ENCODE measurements at places on chromosomes 12 and 14. TPM values are rescaled to one million over a fixed set of nuclear protein-coding genes. Genes with fewer than 3 reads are reported as not detected.

The GLS2 gene
- 0.98 TPM for total RNA-seq

The CFAP251 gene
- 3.8 TPM for total RNA-seq

DNA sequence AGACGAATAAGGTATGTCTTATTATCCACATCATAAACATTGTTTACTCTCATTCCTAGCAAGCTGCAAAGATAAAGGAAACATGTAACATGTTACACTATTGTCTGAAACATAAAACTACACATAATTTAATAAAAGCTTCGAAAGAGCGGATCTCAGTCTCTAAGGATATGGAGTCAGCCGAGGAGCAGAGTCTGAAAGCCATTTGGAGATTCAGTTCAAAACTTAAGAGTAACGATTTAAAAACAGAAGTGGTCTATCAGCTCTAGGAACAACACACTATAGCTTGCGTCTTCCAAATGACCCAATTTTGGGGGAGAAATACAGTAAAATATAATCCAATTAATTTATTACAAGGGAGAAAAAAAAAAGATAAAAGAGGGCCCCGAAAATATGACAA lies 775 bp downstream of the NEMF start:
- DNase-seq = no peak

The BHLHE41 gene
- 64.4 TPM for total RNA-seq

The C12orf54 gene
- 2.4 TPM for total RNA-seq

DNA sequence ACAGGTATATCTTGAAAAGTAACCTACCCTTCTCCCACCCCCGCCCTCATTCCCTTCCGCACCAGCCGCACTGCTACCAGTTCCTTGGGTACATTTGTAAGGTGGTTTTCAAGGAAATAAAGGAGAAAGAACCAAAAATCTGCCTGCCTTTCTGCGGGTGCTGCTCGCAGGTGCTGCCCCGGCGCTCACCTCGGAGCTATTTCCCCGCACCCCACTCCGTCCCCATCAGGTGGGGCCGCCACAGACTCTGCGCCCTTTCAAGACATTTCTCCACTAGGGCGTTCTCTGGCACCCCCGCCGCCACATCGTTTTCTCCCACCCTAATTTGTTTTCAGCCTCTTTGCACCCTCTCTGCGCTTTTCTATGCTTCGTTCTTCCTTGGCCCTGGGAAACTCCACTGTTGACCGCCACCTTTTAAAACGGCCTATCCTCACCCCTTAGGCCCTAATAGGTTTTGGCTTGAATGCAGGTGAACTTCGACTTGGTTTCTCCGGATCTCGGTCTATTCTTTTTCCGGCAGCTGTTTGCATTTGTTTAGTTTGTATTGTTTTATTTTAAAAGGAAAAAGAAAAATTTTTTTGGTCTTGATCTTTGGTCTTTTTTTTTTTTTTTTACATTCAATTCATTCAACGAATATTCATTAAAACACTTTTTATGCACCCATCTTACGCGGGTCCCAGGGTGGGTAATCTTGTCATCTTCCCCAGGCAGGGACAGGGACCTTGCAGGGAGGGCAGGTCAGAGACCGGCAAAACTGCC lies 3.0 kb downstream of the VSX2 start:
- DNase-seq = no peak

DNA sequence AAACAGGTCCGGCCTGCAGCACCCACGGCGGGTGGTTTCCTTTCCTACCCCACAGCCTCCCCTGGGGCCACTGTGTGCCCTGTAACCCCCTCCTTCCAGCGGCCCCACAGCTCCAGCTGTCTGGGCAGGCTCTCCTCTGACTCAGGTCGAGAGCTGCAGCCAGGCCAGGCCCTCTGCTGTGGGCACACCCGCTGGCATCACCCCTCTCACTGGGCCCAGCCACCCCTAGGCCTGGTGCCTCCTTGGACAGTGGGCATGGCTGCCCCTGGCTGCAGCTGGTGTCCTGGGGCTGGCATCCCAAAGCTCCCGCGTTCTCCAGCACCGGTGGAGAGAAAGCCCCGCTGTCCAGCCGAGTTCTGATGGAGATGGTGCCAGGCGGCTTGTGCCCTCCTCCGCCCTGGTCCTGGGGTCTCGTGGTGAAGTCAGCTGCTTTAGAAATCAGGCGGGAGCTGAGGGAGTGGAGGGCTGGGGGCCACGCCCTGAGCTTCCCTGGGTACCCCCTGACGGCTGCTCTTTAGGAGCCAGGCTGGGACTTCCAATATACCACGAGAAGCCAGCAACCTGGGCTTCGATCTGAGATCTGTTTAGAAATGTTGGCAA lies 114.9 kb downstream of the KIF26A start:
- DNase-seq = no peak

DNA sequence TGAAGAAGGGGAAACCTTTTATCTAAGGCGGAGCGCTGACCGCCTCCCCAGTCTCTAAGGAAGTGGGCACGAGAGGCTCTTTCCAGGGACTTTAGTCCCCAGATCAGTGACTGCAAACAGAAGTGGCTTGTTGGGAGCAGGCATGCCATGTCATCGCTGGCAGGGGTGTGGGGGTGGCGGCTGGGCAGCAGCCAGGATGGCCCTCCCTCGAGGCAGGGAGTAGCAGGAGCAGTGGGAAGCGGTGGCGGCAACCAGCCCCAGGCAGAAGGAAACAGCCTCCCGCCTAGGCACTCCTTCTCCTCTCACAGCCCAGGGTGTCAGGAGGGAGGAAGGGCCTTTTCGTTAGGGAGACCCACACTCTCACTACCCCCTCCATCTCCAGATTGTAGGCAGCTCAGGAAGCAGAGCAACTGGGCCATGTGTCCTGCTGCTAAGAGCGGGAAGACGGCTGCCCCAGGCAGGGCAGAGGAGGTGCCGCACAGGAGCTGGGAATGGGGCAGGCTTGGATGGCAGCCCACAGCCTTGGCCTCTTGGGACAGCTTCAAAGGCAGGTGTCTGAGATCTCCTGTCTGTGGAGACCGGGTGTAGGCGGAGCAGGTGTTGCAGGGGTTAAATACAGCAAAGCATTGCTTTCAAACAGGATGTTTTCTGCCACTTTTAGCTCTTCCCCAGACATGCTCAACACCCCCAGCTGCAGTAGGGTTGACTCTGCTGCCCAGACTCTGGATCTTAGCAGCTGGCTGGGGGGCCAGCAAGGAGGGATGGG lies 21.8 kb downstream of the VDR start:
- peak; percentile 80 for DNase-seq

Measured in sciatic nerve (tissue), 2 donors.